ENCODE measurements at places on chromosomes 7 and 10.

DNA sequence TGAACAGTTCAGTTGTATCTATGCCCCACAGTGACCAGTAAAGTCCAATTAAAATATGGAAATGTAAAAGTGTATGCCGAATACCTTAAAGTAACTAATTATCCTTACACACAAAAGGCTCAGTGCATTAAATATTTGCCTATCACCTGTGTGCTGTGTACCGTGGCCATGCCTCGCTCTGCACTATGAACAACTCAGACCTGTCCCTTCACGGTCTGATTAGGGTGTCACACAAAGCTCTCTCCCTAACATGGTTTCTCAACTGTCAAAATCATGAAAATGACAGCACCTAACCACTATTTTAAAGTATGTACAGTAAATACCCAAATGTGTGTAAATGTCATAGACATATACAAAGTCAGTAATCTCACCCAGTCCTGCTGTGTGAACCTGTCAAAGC, 43.1 kb downstream of the STK17A start:
- no peak for DNase-seq

DNA sequence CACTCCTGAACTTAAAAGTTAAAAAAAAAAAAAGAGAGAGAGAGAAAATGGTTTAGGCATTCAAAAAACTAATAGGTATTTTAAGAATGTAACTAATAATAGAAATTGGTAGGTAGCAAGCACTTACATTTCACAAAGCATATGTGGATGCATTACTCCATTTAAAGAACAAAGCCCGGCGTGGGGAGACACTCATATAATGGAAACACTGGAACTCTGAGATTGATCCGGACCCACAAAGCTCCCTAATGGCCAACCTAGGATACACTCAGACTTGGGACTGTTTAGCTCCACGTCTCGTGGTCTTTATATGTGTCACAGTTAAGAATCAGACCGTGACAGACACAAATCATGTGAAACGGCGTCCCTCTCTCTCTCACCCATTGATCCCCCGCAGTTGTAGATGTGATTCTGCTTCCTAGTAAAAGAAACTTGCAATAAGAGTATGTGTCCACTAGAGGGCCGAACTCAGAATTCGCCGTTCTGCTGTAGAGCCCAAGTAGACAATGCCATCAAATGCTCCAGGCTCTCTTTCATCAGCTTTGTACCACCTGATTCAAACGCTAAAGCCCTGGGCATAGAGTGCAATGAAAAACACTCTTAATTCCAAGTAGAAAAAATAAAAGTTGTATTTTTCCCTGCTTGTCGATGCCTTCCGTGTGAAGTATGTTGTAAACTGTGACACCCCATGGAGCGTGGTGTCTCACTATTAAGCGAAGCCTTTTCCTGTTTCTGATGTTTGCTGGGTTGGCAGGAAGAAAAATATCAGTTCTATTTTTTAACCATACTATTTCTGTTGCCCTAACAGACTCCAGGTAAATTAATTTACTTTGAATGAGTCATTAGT, 429.0 kb upstream of the MTPN start:
- DNase-seq: no peak

DNA sequence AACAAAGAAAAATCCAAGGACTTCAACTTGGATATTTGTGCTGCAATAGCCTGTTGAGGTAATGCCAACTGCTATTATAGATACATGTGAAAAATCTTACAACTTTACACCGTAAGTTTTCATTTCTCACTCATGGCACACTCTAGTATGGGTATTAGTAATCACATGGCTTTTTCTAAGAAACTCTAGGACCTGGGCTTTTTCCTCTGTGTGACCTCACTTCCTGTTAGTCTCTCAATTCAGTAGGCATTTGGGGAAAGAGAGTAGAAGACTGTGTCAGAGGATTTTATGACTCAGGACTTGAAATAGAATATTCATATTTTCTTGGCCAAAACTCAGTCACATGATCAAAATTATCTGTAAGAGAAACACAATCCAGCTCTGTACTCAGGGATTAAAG, 1049.9 kb downstream of the REEP3 start:
- DNase-seq: no peak

- DNase-seq: no peak
Observed at GRCh38 chr7:30930621-30931020, 19.0 kb downstream of the AQP1 start.

DNA sequence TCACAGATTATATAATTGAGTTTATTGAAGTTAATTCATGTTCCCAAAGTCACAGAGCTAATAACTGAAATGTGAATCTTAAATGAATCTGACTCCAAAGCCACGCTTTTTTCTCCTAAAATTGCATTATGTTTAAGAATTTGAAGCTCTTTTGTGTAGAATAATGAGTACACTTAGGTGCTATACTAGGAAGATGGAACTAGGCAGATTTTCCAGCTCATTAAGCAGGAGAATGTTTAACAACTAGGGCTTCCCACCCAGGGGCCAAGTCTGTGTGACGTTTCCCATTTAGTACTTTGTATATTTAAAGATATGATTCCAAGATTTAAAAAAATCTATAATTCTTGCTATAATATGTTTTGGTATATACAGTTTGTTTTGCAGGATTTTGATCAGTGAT, 169.5 kb downstream of the KIF20B start:
- no peak for DNase-seq

DNA sequence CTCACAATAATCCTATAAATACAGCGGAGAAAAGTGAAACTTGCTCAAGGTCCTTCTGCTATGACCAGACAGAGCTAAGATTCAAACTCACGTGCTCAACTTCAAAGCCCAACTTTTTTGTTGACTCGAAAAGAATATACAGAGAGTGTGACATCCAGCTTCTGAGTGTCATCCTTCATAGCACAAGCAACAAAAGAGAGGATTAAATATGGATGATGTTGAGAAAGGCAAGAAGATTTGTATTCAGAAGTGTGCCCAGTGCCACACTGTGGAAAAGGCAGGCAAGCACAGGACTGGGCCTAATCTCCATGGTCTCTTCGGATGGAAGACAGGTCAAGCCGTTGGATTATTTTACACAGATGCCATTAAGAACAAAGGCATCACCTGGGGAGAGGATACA, 2.1 kb upstream of the FAM3C start:
- DNase-seq: no peak

- no peak for DNase-seq
Observed at GRCh38 chr7:125971656-125972055, 1042.0 kb upstream of the POT1 start.

- DNase-seq: no peak
Observed at GRCh38 chr7:121329191-121330052, 622 bp downstream of the WNT16 start.

DNA sequence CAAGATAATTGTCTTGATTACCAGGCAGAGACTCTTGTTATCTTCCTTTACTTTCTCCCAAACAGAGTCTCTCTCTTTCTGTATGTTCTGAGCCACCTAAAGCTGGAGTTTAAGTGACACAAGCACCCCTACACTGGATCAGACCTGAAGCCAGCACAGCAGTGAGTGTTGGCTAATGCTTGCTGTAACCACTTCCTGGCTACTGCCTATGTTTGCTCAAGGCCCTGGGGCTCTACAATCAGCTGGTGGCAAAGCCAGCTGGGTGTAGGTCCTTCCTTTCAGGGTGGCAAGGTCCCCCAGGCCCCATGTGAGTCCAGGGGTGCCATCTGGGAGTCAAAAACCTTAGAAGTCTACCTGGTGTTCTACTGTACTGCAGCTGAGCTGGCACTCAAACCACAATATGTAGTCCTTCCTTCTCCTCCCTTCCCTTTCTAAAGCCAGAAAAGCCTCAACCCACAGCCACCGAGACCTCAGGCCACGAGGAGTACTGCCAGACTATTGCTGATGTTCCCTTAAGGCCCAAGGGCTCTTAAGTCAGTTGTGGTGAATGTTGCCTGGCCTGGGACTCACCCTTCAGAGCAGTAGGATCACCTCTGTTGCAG, 416.3 kb downstream of the ADRA2A start:
- no peak for DNase-seq

Measured in stimulated activated CD8-positive, alpha-beta memory T cell treated with anti-CD3 and anti-CD28 coated beads, Interleukin-15, amount 100 ng/mL, for 4 hours (primary cell).